GM04503 (cell line): ENCODE measurements at places on chromosomes 5 and 9.

GRCh38 chr5:62017092-62017491 lies 288.9 kb upstream of the KIF2A start:
- DNase-seq, result no peak

DNA sequence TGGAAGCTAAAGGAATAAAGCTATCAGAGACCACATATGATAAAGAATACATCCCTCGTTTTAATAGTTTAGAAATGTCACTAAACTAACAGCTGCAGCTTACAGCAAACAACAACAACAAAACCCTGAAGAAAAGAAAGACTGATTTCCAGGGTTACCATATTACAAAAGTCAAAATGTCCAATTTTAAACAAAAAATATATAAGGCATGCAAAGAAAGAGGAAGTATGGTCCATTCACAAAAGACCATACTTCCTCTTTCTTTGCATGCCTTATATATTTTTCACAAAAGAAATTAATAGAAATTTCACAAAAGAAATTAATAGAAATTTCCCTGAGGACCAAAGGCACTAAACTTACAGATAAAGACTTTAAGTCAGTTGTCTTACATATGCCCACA lies 354.2 kb downstream of the ARL15 start:
- no peak for DNase-seq

GRCh38 chr9:2599896-2600295 lies 21.7 kb upstream of the VLDLR start:
- no peak for DNase-seq

GRCh38 chr5:146849694-146850303 lies 28.8 kb downstream of the PPP2R2B start:
- DNase-seq, result no peak

- no peak for DNase-seq
Measured at GRCh38 chr9:127966416-127967150, 14.2 kb downstream of the EEIG1 start.

GRCh38 chr5:32173267-32174010 lies 680 bp downstream of the GOLPH3 start:
- no peak for DNase-seq

- DNase-seq, result peak; percentile 47
Measured at GRCh38 chr9:114525513-114525912, 20.2 kb upstream of the WHRN start.

DNA sequence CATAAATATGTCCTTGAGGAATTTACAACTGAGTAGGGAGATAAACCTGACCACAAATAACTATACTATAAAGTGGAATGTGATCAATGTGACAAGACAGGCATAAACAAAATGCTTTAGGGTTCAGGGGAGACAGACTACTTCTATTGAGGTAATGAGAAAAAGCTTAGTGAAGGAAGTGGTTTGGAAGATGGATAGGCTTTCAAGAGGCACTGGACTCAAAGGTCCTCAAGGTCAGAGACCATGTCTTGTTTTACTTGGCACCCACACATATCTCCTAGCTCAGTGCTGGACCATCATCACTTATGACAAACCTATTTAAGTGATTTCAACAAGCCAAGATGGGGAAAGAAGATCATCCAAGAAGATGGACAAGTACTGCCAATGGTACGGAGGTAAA lies 257.8 kb downstream of the BNC2 start:
- DNase-seq, result no peak

DNA sequence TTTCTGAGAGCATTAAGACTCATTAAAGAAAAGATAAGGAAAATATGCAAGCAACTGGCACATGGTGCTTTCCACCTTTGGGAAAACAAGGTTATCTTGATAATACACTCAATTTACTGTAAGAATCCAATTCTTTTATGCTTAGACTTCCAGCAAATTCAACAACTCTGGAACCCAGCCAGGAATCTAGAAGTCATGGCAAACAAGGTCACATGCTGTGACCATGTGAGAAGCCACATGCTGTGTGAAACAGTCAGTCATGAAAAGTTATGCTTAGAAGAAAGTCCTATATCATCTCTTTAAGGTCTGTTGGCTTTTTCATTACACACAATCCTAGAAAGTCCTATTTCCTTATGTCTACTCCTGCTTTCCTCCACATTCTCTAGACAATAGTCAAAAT lies 581.8 kb upstream of the C9orf72 start:
- DNase-seq, result no peak
